ENCODE measurements at places on chromosomes 7 and 10.

DNA sequence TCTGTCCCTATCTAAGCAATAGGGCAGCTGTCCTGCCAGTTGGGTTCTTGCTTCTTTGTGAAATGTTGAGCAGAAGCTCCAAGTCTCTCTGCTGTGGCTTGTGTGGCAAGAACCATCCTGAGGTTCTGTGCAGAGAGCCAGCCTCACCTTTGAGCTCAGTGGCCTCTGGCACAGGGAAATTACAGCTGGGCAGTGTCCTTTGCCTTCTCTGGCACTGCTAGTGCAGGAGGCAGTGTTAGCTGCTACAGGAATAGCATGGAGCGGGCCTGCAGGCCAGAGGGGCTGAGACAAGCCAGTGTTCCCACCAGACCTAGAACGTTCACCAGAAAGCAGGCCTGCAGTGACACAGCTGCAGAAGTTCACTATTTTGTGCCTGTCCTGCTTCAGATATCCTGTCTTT, 1.8 kb downstream of the PRXL2A start:
- DNase-seq = no peak

DNA sequence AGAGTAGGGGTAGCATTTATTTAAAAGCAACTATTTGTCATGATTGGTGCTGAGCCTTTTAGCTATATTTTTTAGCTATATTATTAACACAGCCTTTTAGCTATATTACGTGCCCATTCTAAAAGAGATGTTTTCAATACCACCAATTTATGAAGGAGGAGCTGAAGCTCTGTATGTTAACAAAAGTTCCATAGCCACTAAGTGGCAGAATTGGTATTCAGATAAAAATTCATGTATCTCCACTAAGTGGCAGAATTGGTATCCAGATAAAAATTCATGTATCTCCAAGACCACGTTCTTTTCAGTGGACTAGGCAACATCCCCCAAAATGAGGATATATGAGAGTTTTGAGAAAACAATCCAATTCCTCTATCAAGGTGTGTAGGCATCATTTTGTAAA, 268.6 kb downstream of the HGF start:
- no peak for DNase-seq

DNA sequence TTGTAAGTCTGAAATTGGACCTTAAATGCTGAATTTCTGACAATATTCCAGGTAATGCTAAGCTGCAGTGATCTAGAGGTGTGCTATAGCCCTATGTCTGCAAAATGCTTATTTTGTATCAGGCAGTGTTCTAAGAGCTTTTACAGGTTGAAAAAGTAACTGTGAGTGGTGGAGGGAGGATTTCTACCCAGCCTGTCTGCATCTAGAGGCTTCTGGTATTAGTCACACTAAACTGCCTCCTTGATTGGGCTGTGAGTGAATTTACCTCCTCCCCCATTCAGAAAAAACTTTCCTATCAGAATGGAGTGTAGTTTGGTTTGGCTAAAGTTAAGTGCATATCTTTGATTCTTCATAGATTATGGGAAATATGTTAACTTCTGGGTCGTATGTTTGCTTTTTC, 56.8 kb downstream of the BBS9 start:
- DNase-seq = no peak

DNA sequence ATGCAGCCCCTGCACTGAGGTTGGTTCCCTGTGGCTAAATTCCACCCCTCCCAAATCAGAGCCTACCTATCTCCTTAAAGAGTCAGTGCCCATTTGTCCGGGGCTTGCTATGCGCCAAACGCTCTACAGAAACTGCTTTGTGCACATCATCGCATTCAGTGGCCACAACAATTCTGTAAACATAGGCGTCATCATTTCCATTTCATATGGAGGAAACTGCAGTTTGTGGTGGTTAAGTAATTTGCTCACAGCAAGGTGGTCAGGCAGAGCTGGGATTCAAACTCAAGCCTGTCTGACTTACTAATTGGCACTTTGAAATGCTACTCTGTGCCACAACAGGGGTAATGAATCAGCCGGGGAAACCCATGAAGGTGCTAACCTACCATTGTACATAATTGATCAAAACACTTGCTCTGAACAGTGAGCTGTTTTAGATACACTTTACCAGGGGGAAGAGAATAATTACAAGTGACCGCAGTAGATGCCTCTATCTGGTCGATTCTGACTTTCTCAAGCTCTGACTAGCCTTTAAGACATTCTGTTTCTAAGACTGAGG, 775.5 kb downstream of the LRMDA start:
- no peak for DNase-seq

DNA sequence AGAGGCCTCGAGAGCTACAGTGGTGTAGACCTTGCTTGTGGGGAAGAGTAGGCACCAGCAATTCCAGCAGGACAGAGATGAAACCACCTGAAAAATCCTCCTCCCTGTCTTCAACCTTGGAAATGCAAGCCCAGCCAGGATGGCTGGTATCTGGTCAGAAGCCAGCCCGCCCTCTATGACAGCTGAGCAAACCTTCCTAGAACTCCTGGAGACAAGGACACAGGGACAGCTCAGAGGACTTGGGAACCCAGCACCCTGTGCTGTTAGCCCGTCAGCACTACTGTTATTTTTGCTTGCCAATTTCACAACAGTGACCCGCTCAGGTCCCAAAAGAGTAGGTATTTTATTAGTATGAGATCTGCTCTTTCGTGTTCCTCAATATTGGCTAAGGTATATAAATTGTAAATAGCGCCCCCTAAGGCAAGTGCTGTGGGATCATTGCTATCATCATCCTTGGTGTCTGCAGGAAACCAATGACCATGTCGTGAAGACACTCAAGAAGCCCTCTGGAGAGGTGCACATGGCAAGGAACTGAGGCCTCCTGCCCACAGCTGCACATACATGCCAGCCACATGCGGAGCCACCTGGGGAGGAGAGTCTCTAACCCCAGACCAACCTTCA, 156.5 kb upstream of the CHST15 start:
- DNase-seq = no peak

Data from activated CD4-positive, alpha-beta T cell treated with anti-CD3 and anti-CD28 coated beads, Interleukin-2, amount 50 U/mL, for 1 hour (primary cell).